ENCODE measurements at places on chromosomes 1 and 21. TPM values are rescaled to one million over a fixed set of nuclear protein-coding genes. Genes with fewer than 3 reads are reported as not detected.

The KLHDC8A gene
- 0.26 TPM for polyA plus RNA-seq

The KRTAP21-2 gene
- polyA plus RNA-seq = not detected

The SLC45A3 gene
- polyA plus RNA-seq = 4.8 TPM

The RORC gene
- polyA plus RNA-seq = not detected

The NENF gene
- polyA plus RNA-seq = 72.0 TPM

The CD1B gene
- polyA plus RNA-seq = not detected

The EPHX1 gene
- 1.1 TPM for polyA plus RNA-seq

The INTS11 gene
- polyA plus RNA-seq = 59.0 TPM

The MTHFR gene
- polyA plus RNA-seq = 15.9 TPM

DNA sequence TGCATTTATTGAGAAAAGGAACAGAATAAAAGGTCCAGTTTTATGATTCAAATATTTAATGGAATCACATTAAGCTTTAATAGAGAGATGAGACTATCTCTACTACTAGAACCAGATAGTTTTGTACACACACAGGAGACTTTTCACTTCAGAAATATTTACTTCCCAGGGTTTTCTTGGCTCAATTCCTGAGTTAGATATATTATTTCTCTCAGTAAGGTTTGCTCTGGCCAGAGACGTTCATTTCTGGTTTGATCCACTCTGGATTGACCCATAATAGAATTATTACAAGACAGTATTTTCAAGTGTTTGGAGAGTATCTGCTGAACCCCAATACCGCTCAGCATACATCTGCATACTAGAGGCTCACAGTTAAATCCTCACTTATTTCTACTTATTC lies 1.3 kb upstream of the RCOR3 start:
- no peak for DNase-seq
- H3K27me3 ChIP-seq = no peaks in the 10 kb centered on the region
- H3K27ac ChIP-seq = peak overlapping the region; percentile 87
- no peaks in the 10 kb centered on the region for H3K36me3 ChIP-seq

DNA sequence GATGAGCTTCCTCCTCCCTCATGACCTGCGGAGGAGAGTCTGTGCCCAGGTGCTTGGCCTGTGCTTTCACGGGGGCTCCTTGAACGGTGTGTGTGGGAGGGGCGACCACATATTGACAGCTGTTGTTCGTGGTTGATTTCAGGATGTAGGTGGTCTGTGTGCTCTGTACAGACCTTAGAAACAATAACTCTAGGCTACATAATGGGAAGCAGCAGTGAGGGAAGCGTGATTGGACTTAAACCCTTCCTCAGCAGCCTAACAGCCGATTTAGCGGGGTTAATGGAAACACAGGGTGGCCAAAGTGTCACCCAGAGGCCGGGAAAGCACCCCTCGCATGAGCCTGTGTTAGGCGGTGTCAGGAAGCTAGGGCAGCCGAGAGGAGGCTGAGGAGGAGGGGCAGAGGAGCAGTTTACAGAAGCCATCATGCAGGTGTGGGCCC lies 56.0 kb downstream of the TBCE start:
- H3K27ac ChIP-seq = peak overlapping the region; percentile 80
- no peak overlapping the region for H3K4me3 ChIP-seq
- peaks cover 13% of the 10 kb centered on the region for H3K36me3 ChIP-seq

GRCh38 chr1:228740543-228741317 lies 5.5 kb downstream of the RHOU start:
- DNase-seq = no peak
- no peak overlapping the region for H3K27ac ChIP-seq
- no peaks in the 10 kb centered on the region for H3K36me3 ChIP-seq
- H3K27me3 ChIP-seq = peaks cover 22% of the 10 kb centered on the region

GRCh38 chr1:229786974-229787610 lies 161.0 kb downstream of the URB2 start:
- H3K36me3 ChIP-seq = peaks cover 6% of the 10 kb centered on the region
- no peak overlapping the region for H3K27ac ChIP-seq

- peaks cover 16% of the 10 kb centered on the region for H3K36me3 ChIP-seq
- peaks cover 36% of the 10 kb centered on the region for H3K4me1 ChIP-seq
- H3K27ac ChIP-seq = peak overlapping the region; percentile 59
Observed at GRCh38 chr1:204574865-204575163, 58.6 kb downstream of the MDM4 start.

GRCh38 chr1:183131166-183131565 lies 54.9 kb upstream of the LAMC2 start:
- H3K4me3 ChIP-seq = no peak overlapping the region
- H3K4me1 ChIP-seq = peaks cover 4% of the 10 kb centered on the region
- no peaks in the 10 kb centered on the region for H3K27me3 ChIP-seq
- DNase-seq = no peak
- H3K27ac ChIP-seq = no peak overlapping the region

DNA sequence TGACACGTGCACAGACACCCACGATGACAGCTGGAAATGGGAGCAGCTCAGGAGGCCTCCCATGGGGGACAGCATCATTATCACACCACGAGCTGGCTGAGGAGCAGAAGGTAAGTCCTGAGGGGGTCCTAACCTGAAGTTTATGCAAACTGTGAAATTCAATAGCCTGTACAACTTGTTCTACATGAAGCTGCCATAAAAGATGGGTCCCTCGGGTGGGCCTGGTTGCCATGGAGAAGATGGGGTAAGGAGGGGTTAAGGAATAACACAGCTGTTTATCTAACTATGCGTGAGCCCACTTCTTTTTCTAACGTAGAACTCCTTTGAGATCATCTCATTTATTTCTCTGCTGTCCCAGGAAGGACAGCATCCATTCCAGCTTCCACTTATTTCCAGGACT lies 163.4 kb upstream of the CD34 start:
- no peak overlapping the region for H3K27ac ChIP-seq
- no peak overlapping the region for H3K4me3 ChIP-seq
- no peak for DNase-seq

DNA sequence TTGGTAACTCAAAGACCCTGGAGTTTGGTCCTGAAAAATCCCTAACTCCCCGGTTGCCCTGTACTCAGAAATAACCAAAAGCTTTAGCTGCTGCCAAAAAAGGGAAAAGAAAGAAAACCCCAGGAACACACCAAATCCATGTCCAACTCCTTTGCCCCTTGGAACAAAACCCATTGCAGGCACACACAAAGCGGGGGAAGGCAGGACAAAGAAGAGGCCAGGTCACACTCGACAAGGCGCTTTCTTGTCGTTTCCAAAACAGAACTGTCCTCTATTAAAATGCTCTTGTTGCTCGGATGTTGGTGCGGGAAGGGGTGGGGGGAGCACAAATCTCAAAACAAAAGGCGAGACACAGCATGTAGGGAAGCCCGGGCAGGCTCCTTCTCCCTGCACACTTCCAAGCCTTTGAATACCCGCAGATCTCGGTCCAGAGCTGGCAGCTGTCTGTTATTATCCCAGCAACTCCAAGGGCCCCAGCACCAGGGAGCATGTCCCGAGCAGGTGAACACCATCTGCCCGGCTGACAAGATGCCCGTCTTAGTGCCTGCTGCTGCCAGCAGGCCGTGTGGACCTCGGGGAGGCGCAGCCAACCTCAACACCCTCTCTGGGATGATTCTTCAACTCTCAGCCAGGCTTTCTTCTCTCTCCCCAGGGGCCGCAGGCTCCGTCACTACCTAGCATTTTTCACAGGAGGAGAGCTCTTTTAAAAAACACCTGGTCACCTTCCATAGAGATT lies 96.4 kb downstream of the SSBP3 start:
- no peaks in the 10 kb centered on the region for H3K4me1 ChIP-seq
- H3K27ac ChIP-seq = peak overlapping the region; percentile 56
- no peaks in the 10 kb centered on the region for H3K27me3 ChIP-seq
- H3K4me3 ChIP-seq = no peak overlapping the region

DNA sequence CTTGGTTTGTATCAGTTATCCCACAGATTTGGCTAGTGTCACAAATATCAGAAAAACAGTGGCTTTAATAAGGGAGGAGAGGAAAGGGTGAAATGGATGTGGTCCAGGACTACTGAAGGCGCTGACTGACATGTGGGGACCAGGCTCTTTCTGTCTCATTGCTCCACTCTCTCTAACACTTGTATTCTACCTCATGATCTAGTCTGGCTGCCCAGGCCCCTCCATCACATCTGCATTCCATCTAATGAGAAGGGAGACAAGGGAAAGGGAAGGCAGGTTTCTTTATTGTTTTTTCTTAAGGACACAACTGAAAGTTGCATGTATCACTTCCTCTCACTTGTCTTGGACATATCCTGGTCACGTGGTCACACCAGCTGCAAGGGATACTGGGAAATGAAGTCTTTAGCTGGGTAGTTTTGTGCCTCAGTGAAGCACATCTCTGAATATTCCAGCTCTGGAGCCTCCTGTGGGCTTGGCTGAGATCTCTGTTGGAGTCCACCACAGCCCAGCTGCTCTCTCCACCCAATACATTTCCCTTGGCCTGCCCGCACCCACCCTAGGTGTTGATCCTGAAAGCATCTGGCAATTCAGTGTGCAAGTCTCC lies 42.0 kb upstream of the PADI2 start:
- H3K36me3 ChIP-seq = peaks cover 9% of the 10 kb centered on the region
- no peak for DNase-seq
- peaks cover 5% of the 10 kb centered on the region for H3K4me1 ChIP-seq
- peaks cover 18% of the 10 kb centered on the region for H3K27me3 ChIP-seq
- no peak overlapping the region for H3K4me3 ChIP-seq

DNA sequence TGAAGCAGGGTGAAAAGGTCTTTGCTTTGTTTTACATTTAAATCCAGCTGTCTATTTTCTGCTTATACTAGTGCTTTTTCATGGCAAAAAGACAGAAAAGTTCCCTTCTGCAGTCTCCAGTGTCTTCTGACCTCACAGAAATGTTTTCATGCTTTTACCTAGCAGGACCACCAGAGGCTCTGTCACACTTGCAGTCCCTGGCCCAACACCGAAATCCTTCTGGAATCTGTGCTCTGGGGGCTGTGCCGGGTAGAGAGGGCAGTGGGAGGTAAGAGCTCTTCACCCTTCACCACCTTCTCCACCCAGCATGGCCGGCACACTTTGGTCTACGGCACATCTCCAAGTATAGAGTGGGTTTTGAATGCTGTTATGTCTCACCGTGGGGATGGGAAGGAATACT lies 20.8 kb downstream of the GNAT2 start:
- no peak for DNase-seq
- H3K4me1 ChIP-seq = no peaks in the 10 kb centered on the region
- peaks cover 1% of the 10 kb centered on the region for H3K36me3 ChIP-seq
- H3K4me3 ChIP-seq = no peak overlapping the region
- H3K27me3 ChIP-seq = no peaks in the 10 kb centered on the region
- H3K27ac ChIP-seq = no peak overlapping the region

- DNase-seq = no peak
- H3K4me1 ChIP-seq = peaks cover 32% of the 10 kb centered on the region
- H3K36me3 ChIP-seq = no peaks in the 10 kb centered on the region
- peak overlapping the region; percentile 53 for H3K27ac ChIP-seq
- H3K4me3 ChIP-seq = peak overlapping the region; percentile 59
Observed at GRCh38 chr1:221783936-221784335, 42.0 kb upstream of the DUSP10 start.

- peak within 1 kb of the TSS; percentile 38 for H3K27ac ChIP-seq
- H3K4me1 ChIP-seq = peaks cover 24% of the 10 kb centered on the region
- peak within 1 kb of the TSS; percentile 91 for H3K4me3 ChIP-seq
- no peak for DNase-seq
- H3K36me3 ChIP-seq = peaks cover 35% of the 10 kb centered on the region
- peaks cover 75% of the 10 kb centered on the region for H3K27me3 ChIP-seq
Observed at GRCh38 chr1:213987927-213988506, at the start of gene PROX1. Gene PROX1 (plus strand): TSS chr1:213987973. CDS start chr1:213996536, 8,563 bp downstream.

DNA sequence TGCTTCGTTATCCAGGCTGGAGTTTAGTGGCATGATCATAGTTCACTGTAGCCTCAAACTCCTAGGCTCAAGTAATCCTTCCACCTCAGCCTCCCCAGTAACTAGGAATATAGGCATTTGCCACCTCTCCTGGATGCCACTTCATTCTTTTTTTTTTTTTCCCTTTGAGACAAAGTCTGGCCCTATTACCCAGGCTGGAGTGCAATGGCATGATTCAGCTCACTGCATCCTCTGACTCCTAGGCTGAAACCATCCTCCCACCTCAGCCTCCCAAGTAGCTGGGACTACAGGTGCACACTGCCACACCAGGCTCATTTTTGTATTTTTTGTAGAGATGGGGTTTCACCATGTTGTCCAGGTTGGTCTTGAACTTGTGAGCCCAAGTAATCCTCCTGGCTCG lies 19.3 kb downstream of the OSBPL9 start:
- no peaks in the 10 kb centered on the region for H3K27me3 ChIP-seq
- peaks cover 17% of the 10 kb centered on the region for H3K4me1 ChIP-seq
- H3K36me3 ChIP-seq = no peaks in the 10 kb centered on the region
- no peak for DNase-seq
- H3K4me3 ChIP-seq = no peak overlapping the region

GRCh38 chr21:27424601-27425000 lies 457.7 kb upstream of the ADAMTS5 start:
- H3K4me3 ChIP-seq = no peak overlapping the region
- no peaks in the 10 kb centered on the region for H3K4me1 ChIP-seq
- DNase-seq = no peak
- no peaks in the 10 kb centered on the region for H3K27me3 ChIP-seq
- no peaks in the 10 kb centered on the region for H3K36me3 ChIP-seq

DNA sequence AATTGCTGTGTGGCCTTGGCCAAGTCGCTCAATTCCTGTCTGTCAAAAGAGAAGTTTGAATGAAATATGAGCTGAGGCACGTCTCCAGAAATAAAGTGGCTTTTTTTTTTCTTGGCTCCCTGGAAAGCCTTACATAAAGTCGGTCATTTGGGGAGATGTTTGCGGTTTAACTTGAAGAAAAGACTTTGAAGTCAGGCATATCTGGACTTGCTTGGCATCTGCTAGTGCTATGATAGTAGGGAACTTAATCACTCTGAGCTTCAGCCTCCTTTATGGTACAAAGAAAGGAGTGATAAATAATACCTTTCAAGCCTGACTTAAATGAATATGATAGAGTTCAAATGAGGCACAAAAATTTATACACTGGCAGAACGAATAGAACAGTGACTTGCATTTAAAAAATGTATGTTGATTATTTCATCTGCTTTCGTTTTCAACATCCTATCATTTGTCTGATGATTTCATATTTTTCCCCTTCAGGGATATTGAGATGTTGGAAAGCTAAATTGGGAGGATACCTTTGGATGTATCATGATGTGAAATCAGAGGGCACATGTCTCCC lies 60.2 kb downstream of the FASLG start:
- no peak overlapping the region for H3K4me3 ChIP-seq
- no peaks in the 10 kb centered on the region for H3K27me3 ChIP-seq
- DNase-seq = no peak
- no peaks in the 10 kb centered on the region for H3K36me3 ChIP-seq

GRCh38 chr1:50697440-50698421 lies 262.3 kb downstream of the FAF1 start:
- no peaks in the 10 kb centered on the region for H3K27me3 ChIP-seq
- peaks cover 8% of the 10 kb centered on the region for H3K36me3 ChIP-seq
- H3K4me1 ChIP-seq = no peaks in the 10 kb centered on the region
- H3K4me3 ChIP-seq = no peak overlapping the region
- no peak for DNase-seq

GRCh38 chr21:24372506-24372905 lies 1234.8 kb downstream of the MRPL39 start:
- H3K4me3 ChIP-seq = no peak overlapping the region
- no peaks in the 10 kb centered on the region for H3K36me3 ChIP-seq
- no peaks in the 10 kb centered on the region for H3K27me3 ChIP-seq
- DNase-seq = no peak
- H3K27ac ChIP-seq = no peak overlapping the region
- H3K4me1 ChIP-seq = no peaks in the 10 kb centered on the region

GRCh38 chr21:31409831-31410487 lies 65.9 kb upstream of the TIAM1 start:
- no peak for DNase-seq
- H3K27me3 ChIP-seq = no peaks in the 10 kb centered on the region
- no peak overlapping the region for H3K4me3 ChIP-seq
- no peak overlapping the region for H3K27ac ChIP-seq
- H3K4me1 ChIP-seq = no peaks in the 10 kb centered on the region

All from naive B cell (primary cell).